Upper lobe of left lung (tissue), 6 donors: ENCODE measurements at places on chromosomes 5 and 9.

- no peak for DNase-seq
These were observed 7.4 kb downstream of the GALNT10 start for GRCh38 chr5:154197801-154198491.

DNA sequence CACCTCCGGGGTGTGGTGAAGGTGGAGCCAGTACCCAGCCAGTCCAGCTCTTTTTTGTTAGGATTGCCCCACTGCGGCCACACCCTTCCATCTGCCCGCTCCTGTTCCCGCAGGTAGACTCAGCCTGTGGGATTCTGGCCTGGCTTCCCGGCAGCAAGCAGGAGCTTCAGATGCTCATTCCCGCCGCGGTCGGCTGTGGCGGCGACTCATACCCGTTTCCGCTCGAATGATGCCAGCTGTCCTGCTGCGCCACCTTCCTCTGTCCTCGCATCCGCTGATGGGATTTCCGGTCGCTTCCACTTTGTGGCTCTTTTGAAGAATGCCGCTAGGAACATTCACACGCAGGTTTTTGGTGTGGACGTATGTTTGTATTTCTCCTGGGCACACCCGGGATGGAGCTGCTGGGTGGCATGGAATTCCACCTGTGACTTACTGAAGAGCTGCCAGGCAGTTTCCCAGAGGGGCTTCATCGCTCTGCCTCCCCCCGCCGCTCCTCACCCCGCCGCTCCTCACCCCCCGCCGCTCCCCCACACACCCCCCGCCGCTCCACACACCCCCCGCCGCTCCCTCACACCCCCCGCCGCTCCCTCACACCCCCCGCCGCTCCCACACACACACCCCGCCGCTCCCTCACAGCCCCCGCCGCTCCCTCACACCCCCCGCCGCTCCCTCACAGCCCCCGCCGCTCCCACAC is 60.3 kb downstream of the TENT4A start:
- peak; percentile 68 for DNase-seq

GRCh38 chr5:10630126-10630525 is 66.3 kb downstream of the ANKRD33B start:
- no peak for DNase-seq

- DNase-seq: no peak
These were observed 31.1 kb upstream of the CCDC180 start for GRCh38 chr9:97276310-97276852.

DNA sequence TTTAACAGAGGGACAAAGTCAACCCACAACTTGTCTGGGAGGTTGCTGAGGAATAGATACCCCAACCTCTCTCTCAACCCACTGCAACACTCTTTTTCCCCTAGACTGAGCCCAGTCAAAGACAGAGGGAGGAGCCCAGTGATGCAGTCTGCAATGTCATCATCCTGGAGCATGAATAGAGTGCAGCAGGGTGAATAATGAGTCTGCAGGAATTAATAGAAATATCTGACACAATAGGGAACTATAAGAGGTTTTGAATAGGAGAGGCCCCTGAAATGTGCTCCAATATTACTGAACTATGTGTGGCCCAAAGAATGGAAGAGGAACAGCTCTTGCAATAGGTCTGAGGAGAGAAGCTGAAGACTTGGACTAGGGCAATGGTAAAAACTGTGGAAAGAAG is 59.1 kb downstream of the PDCD1LG2 start:
- no peak for DNase-seq

DNA sequence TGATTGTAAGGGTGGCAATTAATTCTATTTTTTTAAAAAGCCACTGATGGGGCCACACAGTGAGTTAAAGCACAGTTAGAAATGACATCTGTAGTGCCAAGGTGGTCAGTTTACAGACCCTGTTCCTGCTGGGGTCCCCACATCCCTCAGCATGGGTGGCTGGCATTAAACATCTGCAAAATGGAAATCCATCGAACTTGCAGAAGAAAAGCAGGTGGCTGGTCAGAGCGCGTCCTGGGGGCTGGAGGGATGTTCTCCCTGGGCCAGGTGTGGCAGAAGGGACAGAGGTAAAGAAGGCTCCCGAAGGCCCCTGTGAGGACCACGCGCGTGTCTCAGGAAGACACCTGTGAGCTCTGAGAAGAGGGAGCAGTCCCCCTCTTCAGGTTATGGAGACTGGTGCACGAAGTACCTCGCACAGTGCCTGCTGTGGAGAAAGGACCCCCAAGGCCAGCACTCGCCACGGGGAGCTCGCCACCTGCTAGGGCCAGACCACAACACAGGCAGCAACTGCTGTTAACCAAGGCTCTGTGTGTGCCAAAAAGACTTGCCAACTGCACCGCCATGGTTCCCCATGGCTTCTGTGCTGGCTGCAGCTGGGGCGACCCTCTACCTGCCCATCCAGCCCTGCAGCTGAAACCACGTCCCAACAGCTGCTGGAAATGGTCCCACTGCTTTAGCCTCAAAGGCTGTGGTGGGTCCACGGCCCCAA is 65.2 kb downstream of the RASGEF1C start:
- DNase-seq: no peak

- DNase-seq: no peak
These were observed 16.2 kb downstream of the RBM18 start for GRCh38 chr9:122248448-122248865.

- no peak for DNase-seq
These were observed 58.7 kb downstream of the FYB1 start for GRCh38 chr5:39160576-39161213.

DNA sequence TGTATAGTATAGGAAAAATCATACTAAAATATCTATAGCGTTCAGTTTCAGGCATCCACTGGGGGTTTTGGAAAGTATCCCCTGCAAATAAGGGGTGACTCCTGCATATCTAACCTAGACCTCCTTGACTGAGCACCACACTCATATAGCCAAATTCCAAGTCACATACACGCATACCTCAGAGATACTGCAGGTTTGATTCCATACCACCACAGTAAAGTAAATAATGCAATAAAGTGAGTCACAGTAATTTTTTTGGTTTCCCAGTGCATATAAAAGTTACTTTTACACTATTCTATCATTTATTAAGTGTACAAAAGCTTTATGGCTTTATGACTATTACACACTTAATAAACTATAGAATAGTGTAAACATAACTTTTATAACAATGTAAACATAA is 151.3 kb downstream of the CCDC192 start:
- DNase-seq: no peak

- peak; percentile 79 for DNase-seq
These were observed 2.0 kb downstream of the LHX2 start for GRCh38 chr9:124013309-124014210.

GRCh38 chr5:55062039-55062779 is 38.2 kb downstream of the GZMK start:
- DNase-seq: peak; percentile 24

- no peak for DNase-seq
These were observed 80.1 kb upstream of the PLPP6 start for GRCh38 chr9:4581861-4582565.

DNA sequence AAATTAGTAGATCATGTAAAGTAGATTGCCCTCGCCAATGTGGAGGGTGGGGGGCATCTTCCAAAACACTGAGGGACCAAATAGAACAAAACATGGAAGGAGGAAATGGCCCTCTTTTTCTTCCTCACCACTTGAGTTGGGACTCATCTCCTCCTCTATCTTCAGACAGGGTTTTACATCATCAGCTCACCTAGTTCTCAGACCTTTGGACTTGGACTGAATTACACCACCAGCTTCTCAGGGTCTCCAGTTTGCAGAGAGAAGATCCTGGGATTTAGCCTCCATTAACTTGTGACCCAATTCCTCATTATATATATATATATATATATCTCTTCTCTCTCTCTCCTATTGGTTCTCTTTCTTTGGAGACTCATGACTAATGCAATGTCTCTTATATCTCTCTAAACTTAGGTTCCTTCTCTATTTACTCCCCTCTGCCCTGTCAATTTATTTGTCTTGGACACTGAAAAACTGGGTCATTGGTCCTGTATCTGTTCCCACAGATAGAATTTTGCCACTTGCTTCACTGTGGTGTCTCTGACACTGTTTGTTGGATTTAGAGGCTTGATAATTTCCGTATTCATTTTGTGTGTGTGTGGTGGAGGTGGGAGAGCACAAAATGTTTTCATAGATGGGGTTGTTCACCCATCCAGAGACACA is 54.3 kb upstream of the TXNDC8 start:
- no peak for DNase-seq

DNA sequence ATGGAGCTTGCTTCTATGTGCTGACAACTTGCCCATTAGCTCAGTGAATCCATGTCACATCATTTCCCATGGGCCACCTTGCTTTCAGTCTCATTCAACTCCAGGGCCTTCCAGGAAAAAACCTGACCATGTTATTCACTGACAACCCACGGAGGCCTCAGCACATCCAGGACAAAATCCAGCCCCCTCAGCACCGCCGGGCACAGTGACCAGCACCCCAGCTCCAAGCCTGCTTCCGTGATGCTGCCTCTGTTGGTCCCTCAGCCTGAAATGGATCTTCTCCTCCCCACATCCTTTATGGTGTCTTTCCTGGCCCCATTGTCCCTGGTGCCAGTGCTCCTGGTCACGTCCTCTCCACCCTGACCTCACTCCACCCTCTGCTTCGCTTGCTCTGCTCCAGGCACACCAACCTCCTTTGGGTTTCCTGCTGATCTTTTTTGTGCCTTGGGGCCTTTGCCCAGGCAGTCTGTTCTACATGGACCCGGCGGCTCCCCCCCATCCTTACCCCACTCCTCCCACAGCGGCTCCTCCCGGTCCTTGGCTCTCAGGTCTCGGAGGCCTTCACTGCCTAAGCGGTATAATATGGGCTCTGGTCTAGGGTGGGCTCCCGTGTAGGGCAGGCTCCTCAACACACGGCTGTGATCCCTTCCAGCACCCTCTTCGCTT is 25.0 kb downstream of the ANKS6 start:
- DNase-seq: peak; percentile 17

- DNase-seq: no peak
These were observed 325.6 kb upstream of the TLE4 start for GRCh38 chr9:79246170-79246569.

DNA sequence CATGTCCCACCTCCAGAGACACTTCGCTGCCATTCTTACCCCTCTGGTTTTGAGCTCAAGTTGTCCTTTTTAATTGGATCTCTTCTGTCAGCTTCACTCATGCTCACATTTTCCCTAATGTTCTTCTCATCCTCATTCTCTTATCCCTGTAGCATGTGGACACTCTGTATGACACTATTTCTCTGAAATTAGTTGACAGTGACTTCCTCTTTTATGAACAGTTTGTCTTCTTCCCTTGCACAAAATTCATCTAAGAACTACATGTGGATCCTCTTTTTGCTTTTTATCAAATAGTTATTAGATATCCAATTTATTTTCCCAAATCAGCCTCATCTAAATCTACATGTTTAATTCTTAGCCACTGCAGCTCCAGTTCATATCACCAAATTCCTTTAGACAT is 676.2 kb downstream of the MAT2B start:
- DNase-seq: no peak
